Right ventricle myocardium superior (tissue), 1 donor: ENCODE measurements at places on chromosomes 1 and 21. TPM values are rescaled to one million over a fixed set of nuclear protein-coding genes. Genes with fewer than 3 reads are reported as not detected.

The ZFYVE9 gene
- 18.4 TPM for total RNA-seq

The SZRD1 gene
- total RNA-seq, result 91.1 TPM

The RHCE gene
- 1.0 TPM for total RNA-seq

GRCh38 chr1:99594205-99594604 is 51.7 kb upstream of the PALMD start:
- DNase-seq, result no peak

GRCh38 chr1:50424045-50424883 is 1.0 kb upstream of the DMRTA2 start:
- DNase-seq, result no peak

- DNase-seq, result no peak
These were observed 12.5 kb upstream of the DNM3 start for GRCh38 chr1:171828794-171829193.

DNA sequence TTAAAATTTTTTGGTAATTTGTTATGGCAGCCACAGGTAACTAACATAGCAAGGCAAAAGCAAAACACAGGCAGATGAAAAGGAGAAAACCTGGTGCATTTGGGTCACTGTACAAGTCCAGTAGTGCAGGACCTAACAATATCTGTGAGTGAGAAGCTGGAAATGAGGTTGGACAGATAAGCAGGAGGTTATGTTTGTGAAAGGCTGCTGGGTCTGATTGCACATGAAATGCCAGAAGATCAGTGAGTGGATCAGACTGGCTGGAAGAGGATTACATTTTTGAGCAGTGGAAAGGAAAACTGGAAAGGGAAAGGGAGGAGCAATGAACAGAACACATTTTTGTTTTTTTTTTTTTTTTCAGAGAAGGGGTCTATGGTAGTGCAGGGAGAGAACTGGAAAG is 73.6 kb downstream of the CYYR1 start:
- no peak for DNase-seq

DNA sequence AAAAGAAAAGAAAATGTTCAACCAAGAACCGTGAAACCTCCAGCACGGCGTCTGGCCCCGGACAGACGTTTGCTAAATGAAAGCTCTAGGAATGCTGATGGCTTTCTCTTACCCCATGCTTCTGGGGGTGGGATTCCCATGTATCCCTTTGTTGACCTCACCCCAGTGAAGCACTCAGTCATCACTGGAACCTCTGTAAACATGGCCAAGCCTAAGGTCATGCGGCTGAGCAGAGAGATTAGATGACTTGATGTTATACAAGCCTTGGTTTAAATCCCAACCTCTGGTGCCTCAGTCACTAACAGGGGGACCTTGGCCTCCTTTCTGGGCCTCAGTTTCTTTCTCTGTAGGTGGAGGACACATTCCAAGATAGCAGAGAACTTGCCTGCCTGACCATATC is 2.8 kb upstream of the MYOM3 start:
- DNase-seq, result no peak

- DNase-seq, result no peak
These were observed 735.4 kb downstream of the LTN1 start for GRCh38 chr21:28257276-28257675.

DNA sequence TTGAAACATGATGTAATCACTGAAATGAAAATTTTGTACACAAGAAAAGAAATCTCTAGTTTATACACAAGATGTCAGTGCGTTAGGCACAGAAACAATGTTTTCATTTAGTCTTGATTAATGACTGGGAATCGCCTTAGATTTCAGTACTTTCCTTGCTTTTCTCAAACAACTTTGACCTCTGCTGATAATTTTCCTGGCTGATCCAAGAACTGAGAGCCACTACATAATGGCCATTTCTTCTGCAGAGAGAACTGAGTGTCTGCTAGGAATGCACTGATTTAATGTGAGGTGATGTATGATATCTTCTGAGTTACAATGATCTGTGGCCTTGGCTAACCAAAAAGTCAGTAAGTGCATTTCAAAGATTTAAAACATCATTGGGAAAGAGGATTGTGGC is 308.1 kb downstream of the CTH start:
- DNase-seq, result no peak

- no peak for DNase-seq
These were observed 1422.5 kb downstream of the KCNT2 start for GRCh38 chr1:195185736-195186135.

DNA sequence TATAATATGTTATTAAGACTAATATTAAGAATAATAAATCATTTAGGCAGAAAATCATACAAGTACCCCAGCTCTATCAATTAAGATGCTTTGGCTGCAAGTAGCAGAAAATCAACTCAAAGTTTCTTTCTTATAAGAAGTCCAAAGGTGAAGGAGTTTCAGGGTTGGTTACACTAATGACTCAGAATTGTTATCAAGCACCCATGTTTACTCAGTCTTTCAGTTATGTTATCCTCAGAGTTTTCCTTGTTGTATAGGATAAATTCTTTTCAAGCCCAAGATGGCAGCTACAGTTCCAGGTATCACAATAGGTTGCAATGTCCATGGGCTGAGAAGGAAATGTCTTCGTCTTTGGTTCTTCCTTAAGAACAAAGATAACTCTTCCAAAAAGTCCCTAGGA is 163.6 kb downstream of the TNFSF18 start:
- no peak for DNase-seq

- DNase-seq, result no peak
These were observed 8.8 kb downstream of the MDM4 start for GRCh38 chr1:204524986-204525385.

DNA sequence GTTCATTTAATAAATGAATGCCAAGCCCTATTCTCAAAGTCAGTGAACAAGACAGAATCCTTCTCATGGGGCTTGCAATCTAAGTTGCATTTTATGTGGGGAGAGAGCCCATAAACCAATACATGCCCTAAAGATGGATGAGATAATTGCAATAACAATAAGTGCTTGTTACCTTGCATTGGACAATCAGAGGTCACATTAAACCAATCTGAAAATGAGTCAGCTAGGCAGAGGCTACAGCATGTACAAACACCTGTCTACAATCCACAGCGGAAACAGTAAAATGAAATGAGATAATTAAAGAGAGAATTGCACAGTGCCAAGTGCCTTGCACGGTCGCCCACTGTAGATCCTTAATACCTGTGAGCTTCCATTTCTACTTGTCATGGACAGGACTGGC is 7.4 kb upstream of the IGFN1 start:
- DNase-seq, result no peak

GRCh38 chr1:172279939-172280636 is 140.4 kb upstream of the C1orf105 start:
- DNase-seq, result no peak

GRCh38 chr21:28380241-28380640 is 612.4 kb downstream of the LTN1 start:
- no peak for DNase-seq

- DNase-seq, result no peak
These were observed 134.7 kb downstream of the GRIK1 start for GRCh38 chr21:29805105-29805504.

DNA sequence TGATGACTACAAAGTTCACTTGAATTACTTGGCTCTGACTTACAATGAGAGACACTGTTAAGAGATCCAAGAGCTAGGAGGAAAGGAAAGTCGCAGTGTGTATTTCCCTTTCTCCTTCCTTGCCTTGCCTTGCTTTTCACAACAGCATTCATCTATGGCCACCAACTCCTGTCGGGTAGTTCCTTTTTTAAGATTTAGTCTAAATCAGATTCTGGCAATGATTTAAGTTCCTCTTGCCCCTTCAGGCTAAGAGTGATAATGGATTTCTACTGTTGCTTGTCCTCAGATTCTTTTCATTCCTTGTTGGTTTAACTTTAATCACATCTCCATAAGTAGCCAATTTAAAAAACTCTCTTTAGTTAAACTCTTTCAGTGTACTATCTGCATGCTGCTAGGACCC is 91.9 kb downstream of the GTF2B start:
- DNase-seq, result no peak

DNA sequence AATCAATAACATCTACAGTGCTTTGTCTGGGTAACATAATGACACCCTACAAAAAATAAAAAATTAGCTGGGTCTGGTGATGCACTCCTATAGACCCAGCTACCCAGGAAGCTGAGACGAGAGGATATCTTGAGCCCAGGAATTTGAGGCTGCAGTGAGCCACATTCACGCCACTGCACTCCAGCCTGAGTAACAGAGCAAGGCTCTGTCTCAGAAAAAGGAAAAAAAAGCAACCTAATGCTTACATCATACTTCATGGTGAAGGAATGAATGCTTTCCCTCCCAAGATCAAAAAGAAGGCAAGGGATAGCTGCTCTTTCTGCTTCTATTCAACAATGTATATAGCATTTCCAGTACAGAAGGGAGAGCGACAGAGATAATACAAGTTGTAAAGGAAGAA is 24.2 kb upstream of the CTTNBP2NL start:
- no peak for DNase-seq

DNA sequence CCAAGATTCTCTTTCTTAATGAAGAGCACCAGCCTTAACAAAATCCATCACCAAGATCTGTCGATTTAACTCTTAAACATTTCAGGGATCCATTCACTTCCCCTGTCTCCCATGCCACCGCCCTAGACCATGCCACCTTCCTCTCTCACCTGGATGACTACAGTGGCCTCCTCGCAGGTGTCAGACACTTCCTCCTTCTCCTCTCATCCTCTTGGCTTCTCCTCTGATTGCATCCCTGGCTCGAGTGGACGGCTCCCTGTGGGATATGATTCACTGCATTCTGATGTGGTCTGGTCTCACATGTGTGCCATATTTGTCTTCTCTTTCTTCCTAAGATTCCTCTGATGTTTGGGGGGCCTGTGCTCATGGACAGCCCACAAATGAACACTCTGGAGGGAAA is 66.4 kb upstream of the KLHDC7A start:
- no peak for DNase-seq

GRCh38 chr1:173414539-173415226 is 62.5 kb upstream of the PRDX6 start:
- no peak for DNase-seq
